ENCODE measurements at places on chromosomes 13 and 19.

DNA sequence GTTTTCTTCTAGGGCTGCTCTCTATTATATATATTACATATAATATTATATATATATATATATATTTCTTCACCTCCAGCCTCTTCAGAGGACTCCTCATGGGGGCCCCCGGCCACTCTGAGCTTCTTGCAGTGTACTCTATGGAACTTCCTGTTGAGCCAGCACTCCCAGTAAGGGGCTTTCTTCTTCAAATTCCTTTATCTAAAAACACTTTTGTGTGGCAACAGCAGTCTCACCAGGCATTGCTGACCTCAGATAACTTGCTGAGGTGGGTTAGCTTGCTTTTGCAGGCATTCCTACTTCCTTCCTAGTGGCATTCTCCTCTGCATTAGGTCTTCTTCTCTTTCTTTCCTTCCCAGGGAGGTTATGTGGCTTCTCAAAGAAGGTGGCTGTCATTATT is 381.5 kb downstream of the MYO16 start:
- DNase-seq: no peak

GRCh38 chr13:79898996-79899395 is 418.0 kb downstream of the NDFIP2 start:
- DNase-seq: no peak

- no peak for DNase-seq
Observed at GRCh38 chr19:42428676-42429075, 1.5 kb upstream of the LIPE start.

DNA sequence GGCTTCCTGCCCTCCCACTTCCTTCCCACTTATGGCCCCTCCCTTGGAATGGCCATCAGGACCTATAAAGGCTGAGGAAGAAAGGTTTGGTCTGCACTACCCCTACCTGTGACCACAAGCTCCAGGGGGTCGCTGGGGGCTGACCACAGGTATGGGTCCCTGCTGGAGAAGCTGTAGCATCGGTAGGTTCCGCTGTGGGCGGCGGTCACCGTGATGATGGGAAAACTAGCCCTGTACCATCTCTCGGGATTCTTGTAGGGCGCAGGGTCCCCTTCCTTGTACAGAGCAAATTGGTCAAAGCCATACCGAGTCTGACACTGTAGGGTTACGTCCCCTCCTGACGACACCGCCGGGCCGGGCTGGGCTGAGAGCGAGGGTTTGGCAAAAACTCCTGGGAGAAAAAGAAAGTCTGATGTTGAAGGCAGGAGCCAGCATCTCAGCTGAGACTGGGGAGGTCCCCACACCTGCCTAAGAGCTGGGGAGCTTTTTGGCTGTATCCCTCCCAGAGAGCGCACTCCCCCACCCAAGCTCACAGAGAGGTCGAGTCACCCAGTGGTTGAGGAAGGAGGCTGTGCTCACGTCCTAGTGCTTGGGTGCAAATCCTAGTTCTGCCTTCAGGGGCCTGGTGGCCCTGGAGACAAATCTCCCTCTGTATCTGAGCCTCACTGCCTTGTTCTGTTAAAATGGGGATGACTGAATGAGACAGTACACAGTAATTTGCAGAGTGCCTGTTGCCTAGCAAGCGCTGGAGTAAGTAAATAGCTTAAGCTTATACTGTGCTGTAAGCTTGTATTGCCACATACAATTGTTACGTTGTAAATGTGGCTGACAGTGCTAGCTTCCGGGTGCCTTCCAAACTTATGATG is 10.4 kb downstream of the GP6 start:
- DNase-seq: no peak

DNA sequence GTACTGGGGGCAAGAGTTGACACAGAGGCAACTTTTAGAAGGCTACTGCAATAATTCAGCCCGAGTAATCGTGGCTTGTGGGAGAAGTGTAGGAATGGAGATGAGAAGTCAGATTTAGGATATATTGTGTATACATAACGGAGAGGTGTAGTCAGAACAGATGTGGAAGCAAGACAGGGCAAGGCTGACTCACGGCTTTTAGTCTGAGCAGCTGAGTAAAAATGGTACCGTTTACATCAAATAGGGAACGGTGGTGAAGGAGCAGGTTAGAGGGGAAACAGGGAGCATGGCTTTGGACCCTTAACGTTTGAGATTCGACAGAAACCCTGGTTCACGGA is 796 bp upstream of the LSM14A start:
- DNase-seq: no peak
